ENCODE measurements at places on chromosomes 2 and 18. TPM values are rescaled to one million over a fixed set of nuclear protein-coding genes. Genes with fewer than 3 reads are reported as not detected.

The TWIST2 gene
- 97.6 TPM for total RNA-seq

DNA sequence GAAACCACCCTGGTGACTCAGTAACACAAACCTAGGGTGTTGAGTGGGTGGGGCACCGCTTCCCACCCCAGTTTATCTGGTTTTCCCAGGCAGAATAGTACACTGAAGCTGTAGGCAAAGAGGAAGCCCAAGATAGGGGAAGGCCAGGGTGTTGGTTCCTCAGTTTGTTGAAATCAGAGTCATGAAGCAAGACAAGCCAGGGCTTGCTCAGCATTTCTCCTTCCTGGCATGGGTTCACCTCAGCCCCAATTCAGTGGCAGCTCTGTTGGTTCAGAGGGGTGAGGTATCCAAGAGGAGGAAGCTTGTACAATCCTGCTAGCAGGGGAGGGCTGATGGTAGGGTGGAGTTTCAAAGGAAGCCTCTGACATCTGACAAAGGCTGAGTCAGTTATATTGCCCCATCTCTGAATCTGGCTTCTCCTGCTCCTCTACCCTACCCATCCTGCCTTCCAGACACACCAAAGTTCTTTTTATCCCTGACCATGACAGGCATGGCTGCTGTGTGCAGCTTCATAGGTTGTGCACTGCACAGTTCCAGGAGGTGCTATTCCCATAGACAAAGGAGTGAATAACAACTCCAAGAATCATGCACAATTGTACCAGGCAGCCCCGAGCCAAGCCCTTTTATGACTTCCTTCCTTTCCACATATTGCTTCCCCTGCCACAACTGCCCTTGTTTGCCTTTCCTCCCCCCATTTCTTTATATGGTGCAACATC is 24.9 kb upstream of the RAB10 start:
- H3K27me3 ChIP-seq, result no peaks in the 10 kb centered on the region
- no peak for DNase-seq
- H3K4me1 ChIP-seq, result no peaks in the 10 kb centered on the region
- H3K27ac ChIP-seq, result no peak overlapping the region
- H3K36me3 ChIP-seq, result no peaks in the 10 kb centered on the region

The GREB1L gene
- 15.3 TPM for total RNA-seq

DNA sequence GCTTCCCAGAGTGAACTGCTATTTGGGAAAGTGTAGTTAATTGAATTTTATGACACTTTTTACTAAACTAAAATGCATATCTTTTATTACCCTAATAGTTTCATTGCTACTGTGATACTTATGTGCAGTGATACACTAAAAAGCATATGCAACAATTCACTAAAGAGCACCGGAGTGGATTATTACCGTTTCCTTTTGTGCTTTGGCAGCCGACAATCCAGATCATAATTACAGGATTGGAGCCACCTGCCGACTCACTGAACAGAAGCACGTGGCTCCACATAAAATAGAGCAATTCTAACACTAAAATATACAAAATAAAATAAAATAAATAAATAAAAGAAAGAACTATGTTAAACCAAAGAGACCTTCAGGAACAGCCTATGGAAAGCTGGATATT is 583.4 kb downstream of the NRXN1 start:
- no peaks in the 10 kb centered on the region for H3K4me1 ChIP-seq
- no peaks in the 10 kb centered on the region for H3K27me3 ChIP-seq
- no peak overlapping the region for H3K4me3 ChIP-seq
- no peak overlapping the region for H3K27ac ChIP-seq
- no peaks in the 10 kb centered on the region for H3K36me3 ChIP-seq
- DNase-seq, result no peak

The IER3IP1 gene
- 11.0 TPM for total RNA-seq

- H3K27me3 ChIP-seq, result no peaks in the 10 kb centered on the region
- no peak for DNase-seq
- no peaks in the 10 kb centered on the region for H3K4me1 ChIP-seq
- no peaks in the 10 kb centered on the region for H3K36me3 ChIP-seq
- no peak overlapping the region for H3K27ac ChIP-seq
- H3K4me3 ChIP-seq, result no peak overlapping the region
Observed at GRCh38 chr2:120032297-120032696, 19.4 kb downstream of the EPB41L5 start.

DNA sequence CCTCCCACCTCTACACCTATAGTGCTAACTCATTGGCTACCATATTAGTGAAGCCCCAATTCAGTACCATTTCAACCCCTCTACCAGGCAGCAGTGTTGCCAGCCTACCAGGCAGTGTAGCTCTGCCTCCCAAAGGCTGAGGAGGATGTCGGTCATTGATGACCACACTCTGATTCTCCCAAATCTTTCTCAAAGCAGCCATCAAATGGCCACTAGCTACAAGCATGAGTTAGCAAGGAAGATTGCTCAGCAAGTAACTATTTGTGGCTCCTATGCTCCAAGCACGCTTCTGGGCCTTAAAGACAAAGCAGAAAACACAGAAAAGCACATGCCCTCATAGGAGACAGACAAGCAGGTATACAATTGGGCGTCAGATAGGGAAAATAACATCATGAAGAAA is 42.7 kb upstream of the AFF3 start:
- no peaks in the 10 kb centered on the region for H3K36me3 ChIP-seq
- DNase-seq, result no peak
- H3K4me1 ChIP-seq, result no peaks in the 10 kb centered on the region
- no peak overlapping the region for H3K27ac ChIP-seq
- H3K4me3 ChIP-seq, result no peak overlapping the region

DNA sequence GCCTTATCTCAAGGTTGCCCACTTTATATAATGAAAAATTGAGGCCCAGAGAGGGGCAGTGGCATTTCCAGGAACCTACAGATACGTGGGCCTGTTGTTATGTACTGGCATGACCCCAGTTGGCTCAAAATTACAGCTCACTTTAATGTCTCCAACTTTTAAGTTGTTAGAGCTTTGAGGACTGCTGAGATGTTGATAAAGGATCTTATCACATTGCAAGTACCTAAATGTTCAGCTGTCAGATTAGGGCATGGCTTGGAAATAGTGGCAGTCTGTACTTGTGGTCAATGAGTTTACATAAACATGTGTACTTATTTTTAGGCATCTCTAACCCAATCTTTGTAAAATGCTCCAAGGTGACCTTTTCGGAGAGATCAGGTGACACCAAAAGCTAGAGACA is 14.6 kb downstream of the SLC4A5 start:
- H3K36me3 ChIP-seq, result no peaks in the 10 kb centered on the region
- DNase-seq, result no peak
- no peak overlapping the region for H3K27ac ChIP-seq

The ARHGAP15 gene
- total RNA-seq, result 4.4 TPM

GRCh38 chr2:10080536-10081304 is 509 bp upstream of the CYS1 start:
- H3K27me3 ChIP-seq, result no peaks in the 10 kb centered on the region
- DNase-seq, result no peak
- H3K27ac ChIP-seq, result peak overlapping the region; percentile 87
- H3K4me3 ChIP-seq, result peak overlapping the region; percentile 34
- H3K36me3 ChIP-seq, result no peaks in the 10 kb centered on the region
- H3K4me1 ChIP-seq, result peaks cover 9% of the 10 kb centered on the region

DNA sequence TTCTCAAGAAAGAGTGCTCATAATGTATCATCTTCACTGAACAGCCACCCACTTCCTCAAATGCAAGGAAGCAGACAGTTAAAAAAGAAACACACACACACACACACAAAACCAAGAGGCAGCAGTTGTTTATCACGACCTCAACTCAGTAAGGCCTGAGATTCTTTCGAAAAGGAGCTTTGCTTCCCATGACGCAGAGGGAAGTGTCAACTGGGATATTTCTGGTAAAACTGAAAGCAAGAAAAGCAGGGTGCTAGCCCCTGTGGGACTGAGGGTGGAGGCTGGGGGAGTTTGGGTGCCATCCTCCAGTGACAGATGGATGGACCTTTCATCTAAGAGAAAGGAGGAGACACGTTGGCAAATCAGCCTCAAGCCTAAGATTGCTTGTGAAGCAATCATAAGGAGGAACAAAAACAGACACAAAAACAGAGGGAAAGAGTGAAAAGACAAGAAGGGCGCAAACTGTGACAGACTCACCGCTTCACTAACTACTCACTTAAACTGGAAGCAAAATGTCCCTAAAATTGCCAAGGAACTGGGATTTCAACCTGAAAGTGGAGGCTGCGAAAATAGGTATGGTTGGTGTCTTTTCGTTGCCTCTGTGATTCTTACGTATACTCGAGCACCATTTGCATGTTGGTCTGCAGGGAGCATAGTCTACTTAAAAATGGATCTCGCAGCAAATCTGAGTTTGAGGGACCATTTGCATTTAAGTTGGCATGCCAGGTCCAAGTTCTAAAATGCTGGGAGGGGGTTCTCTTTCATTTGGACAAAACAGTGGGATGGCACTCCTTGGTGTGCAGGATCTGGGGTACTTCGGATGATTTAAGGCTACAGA is at the start of gene ARHGAP25:
ARHGAP25 (plus strand) TSS at position 124 of the 838 bp plus-strand sequence; CDS start at position 513, 389 bp downstream.
- no peaks in the 10 kb centered on the region for H3K36me3 ChIP-seq
- H3K4me1 ChIP-seq, result no peaks in the 10 kb centered on the region
- no peak for DNase-seq
- H3K27me3 ChIP-seq, result no peaks in the 10 kb centered on the region

The KCNIP3 gene
- total RNA-seq, result 5.1 TPM

Measured in uterus (tissue), 4 donors.